Muscle of arm (tissue), 14 donors: ENCODE measurements at places on chromosomes 2 and 18.

GRCh38 chr2:99569386-99569785 is 79.6 kb upstream of the REV1 start:
- no peak for DNase-seq

GRCh38 chr2:183019718-183020442 is 18.4 kb downstream of the NCKAP1 start:
- DNase-seq, result no peak

DNA sequence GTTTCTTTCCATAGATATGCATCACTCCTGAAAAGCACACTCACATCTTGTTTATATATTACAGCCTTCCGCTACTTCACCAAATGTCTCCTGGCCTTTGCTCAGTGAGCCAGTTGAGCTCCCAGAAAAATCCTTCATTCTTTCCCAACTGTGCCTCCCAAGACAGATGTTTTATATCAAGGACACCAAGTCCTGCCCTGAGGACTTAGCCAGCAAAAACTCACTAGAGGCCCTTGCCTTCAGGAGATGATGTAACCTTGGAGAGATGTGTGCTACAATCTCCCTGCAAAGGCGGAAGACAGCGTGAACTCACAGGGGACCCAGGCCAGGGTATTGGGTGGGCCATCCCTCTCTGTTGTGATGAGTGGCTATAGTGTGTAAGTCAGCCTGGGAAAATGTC is 86.1 kb upstream of the CTAGE1 start:
- no peak for DNase-seq

DNA sequence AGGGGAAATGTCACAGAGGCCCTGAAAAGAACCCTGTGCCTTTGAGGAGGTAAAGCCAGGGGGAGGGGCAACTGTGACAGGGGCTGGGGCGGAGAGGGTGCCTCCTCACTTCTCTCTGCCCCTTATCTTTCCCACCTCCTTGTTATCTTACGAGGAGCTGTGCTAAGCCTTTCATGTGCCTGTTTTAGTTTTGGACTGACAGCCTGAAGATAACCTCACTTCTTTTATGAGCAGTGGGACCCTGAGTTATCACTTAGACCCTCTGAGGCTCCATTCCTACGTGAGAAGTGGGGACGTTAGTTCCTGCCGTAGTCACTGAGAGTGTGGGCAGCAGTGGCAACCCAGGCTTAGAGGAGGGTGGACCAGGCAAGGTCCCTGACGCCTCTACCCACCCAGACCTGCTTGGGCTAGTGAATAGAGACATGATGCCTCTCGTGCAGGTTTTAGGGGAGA is 39.5 kb upstream of the LBH start:
- no peak for DNase-seq
